Neural crest cell (in vitro differentiated cells): ENCODE measurements at places on chromosomes 5 and 9.

DNA sequence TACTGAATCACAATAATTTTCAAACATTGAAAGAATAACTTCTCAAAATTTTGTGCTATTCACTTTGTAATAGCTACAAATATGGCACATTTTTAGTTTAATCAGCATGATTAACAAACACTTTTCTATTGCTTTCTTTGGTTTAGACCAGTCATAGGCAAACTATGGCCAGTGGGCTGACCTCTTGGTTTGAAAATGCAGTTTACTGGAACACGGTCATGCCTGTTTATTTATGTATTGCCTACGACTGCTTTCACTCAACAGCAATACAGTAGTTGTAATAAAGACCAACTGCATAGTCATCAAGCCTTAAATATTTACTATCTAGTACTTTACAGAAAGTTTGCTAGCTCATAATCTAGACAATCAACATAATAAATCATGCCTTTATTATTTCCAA lies 810.8 kb downstream of the TLE1 start:
- DNase-seq, result no peak

DNA sequence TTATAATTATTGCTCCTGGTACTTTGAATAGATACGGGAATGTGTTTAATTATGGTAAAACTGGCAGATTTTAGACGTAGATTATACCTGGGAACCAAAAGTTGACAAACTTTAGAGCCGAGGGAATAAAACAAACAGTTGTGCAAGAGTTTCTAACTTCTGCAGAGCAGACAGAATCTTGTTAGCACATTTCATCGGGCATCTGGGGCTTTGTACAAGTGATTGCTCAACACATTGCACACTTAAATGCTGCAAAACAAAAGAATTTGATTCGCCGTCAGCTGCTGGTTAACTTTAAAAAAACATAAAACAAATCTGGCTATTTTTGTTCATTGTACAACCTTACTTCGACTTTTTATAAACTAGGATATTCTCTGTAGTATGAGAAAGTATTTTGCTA lies 398.1 kb downstream of the MAN2A1 start:
- DNase-seq, result no peak

DNA sequence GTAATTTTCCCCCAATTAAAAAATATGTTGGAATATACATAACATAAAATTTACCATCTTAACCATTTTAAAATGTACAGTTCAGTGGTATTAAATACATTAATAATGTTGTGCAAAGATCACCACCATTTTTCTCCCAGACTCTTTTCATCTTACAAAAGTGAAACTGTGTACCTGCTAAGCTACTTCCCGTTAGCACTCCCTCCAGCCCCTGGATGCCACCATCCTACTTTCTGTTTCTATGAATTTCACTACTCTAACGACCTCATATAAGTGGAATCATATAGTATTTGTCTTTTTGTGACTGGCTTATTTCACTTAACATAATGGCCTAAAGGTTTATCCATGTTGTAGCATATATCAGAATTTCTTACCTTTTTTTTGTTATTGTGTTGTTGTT lies 112.9 kb downstream of the HSPA4 start:
- no peak for DNase-seq

DNA sequence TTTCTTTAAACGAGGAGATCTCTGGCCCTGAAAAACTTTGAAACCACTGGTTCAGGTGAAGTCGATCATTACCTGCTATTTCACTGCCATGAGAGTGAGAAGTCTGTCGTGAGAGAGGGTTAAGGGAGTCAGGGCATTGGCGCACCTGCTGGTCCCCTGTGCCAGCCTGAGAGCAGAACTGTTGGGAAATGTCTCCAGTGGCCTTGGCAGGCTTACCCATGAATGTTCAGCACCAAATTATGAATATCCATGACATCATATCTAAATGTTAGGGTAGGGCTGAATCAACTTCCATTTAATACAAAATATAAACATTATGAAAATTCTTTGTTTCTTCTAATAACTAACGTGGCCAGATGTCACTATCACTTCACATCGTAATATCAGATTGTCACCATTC lies 379.3 kb downstream of the KDM4C start:
- no peak for DNase-seq

- no peak for DNase-seq
Measured at GRCh38 chr5:159179529-159180305, 29.6 kb downstream of the RNF145 start.
